Muscle of leg (tissue), 16 donors: ENCODE measurements at places on chromosomes 4 and X. TPM values are rescaled to one million over a fixed set of nuclear protein-coding genes. Genes with fewer than 3 reads are reported as not detected.
A peak's percentile ranks its signal among the peaks of the same experiment; 100 is the strongest.

DNA sequence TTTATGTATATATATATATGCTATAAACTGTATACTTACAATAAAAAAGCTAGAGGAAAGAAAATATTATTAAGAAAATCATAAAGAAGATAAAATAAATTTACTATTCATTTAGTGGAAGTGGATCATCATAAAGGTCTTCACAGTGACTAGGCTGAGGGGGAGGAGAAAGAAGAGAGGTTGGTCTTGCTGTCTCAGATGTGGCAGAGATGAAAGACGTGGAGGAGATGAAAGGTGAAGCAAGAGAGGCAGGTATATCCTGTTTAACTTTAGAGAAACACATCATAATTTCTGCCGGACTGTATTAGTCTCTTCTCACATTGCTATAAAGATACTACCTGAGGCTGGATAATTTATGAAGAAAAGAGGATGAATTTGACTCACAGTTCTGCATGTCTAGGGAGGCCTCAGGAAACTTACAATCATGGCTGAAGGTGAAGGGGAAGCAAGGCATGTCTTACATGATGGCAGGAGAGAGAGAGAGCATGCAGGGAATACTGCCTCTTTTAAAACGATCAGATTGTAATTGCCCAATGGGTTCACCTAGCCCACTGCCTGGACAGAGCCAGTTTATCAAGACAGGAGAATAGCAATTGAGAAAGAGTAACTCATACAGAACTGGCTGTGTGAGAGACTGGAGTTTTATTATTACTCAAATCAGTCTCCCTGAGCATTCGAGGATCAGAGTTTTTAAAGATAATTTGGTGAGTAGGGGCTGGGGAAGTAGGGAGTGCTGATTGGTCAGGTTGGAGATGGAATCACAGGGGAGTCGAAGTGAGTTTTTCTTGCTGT, 22.1 kb upstream of the RRAGB start:
- no peak for DNase-seq

GRCh38 chrX:35625714-35626113, 172.4 kb upstream of the MAGEB16 start:
- DNase-seq = no peak

GRCh38 chr4:1111259-1111809, 2.0 kb downstream of the RNF212 start:
- DNase-seq = no peak

DNA sequence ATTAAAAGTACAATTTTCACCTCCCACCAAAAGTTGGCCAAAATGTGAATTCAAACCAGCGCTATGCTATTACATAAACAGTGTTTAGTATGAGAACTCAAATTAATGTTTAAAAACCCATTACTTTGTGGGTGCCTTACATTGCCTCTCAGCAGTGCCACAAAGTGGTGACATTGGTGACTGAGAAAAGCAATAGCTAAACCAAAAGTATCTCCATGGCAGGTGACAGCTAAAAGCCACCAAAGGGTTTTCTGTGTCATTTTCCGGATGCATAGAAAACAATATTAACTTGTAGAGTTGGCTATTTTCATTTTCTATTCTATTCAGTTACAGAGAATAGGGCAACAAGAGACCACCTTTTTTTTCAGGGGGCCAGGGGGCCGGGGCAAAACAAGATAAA, 261.2 kb downstream of the MAPK10 start:
- no peak for DNase-seq

GRCh38 chrX:147550217-147550616, 361.5 kb upstream of the FMR1 start:
- DNase-seq = peak; percentile 3

- DNase-seq = no peak
Observed at GRCh38 chrX:67480789-67481188, 63.0 kb upstream of the AR start.

DNA sequence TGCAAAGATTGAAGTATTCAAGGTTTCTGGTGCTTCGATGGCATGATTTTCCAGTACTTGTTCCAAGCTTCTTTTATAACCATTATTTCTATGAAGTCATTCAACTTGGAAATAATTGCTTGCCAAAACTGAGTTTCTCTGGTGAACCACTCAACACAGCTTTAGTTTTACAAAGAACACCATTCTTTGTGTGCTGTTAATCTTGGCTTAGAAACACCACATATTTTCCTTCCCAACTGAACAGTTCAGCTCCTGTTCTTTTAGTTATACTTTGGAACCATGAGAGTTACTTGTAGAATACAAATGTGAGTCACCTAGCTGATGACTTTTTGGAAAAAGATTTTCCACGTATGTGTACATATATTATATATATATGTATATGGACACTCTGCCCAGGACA, 32.7 kb downstream of the TMEM47 start:
- DNase-seq = peak; percentile 83

GRCh38 chr4:52704661-52705060, 45.6 kb upstream of the USP46 start:
- DNase-seq = peak; percentile 39

DNA sequence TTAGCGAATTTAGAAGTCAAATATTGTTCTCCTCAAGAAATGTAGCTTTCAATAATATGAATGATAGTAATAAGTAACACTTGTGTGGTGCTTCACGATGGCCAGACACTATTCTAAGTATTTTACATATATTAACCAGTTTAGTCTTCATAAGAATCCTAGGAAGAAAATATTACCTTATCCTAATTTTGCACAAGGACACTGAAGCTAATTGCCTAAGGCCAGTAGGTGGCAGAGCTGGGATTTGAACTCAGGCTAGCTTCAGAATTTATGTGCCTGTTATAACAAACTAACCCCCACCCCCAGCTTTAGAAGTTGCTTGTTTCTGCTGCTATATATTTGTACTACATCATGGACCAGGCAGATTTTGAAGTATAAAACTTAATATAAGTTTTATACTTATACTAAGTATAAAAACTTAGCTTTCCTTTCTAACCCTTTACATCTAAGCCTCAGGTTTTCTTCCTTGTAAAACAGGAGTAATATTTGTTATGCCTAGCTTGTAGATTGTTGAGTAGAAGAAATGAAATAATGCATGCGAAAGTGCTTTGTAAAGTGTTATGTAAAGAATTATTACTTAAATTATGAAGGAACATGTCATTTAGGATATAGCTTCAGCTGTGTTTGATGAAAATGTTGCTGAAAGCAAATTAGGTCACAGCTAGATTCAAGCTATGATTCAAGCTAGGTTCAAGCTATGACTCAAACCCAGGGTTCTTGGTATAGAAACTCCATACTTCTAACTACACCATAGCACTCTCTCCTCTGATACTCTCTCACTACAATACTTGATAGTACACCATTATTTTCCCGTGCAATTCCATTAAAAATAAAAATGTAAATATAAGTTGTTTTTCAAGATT, 4.2 kb upstream of the CDS1 start:
- DNase-seq = peak; percentile 23

CXorf49 gene
- total RNA-seq = not detected

MAGEA9B gene
- total RNA-seq = not detected

LRRC66 gene
- total RNA-seq = 1.2 TPM
